ENCODE measurements at places on chromosomes 7 and 10.
A peak's percentile ranks its signal among the peaks of the same experiment; 100 is the strongest.

GRCh38 chr7:116598278-116598677 is 73.4 kb downstream of the CAV1 start:
- DNase-seq: peak; percentile 19

GRCh38 chr7:24721481-24722001 is 35.7 kb downstream of the GSDME start:
- DNase-seq: no peak

- no peak for DNase-seq
Observed at GRCh38 chr7:77386165-77386822, 29.9 kb downstream of the GSAP start.

DNA sequence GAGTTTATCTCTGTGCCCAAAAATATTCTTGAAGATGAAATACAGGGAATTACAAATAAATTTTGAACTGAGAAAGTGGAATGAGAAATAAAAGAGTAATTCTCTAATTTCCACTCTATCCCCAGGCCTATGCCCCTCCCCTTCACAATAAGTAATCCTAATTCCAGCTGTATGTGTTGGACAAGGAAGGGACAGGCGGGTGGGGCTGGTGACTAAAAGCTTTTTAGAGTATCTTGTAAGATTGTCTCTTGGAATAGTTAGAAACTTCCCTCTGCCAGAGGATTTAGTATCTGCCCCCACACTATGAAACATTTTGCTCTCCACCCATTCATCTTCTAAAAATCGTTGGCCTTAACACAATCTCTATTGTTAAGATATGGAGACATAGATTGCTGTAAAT is 199.2 kb downstream of the MBL2 start:
- DNase-seq: no peak
